HT1080 (cell line): ENCODE measurements at places on chromosomes 1 and 21.

- no peak for DNase-seq
These were observed 33.5 kb downstream of the XKR8 start for GRCh38 chr1:27993241-27993640.

- peak; percentile 58 for DNase-seq
These were observed 99.1 kb downstream of the BEND5 start for GRCh38 chr1:48677306-48678287.

GRCh38 chr21:24826822-24827221 lies 780.5 kb downstream of the MRPL39 start:
- DNase-seq, result no peak

- peak; percentile 36 for DNase-seq
These were observed 7.5 kb upstream of the SOX13 start for GRCh38 chr1:204065174-204065985.

DNA sequence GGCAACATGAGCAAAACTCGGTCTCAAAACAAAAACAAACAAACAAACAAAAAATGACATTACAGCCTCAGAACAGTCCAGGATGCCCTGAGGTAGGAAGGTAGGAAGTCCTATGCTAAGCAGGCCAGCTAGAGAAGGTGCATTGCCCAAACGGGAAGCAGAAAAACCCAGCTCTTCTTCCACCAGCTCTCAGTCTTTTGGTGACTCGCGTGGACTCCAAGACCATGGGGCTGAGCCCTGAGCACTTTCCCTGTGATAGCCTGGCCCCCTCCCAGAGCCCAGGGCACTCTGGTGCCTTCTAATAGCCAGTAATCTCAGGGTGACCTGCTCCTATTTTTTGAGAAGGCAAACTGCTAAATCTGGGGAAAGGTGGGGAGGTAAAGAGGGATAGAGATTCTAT lies 16.1 kb downstream of the PHLDA3 start:
- no peak for DNase-seq

DNA sequence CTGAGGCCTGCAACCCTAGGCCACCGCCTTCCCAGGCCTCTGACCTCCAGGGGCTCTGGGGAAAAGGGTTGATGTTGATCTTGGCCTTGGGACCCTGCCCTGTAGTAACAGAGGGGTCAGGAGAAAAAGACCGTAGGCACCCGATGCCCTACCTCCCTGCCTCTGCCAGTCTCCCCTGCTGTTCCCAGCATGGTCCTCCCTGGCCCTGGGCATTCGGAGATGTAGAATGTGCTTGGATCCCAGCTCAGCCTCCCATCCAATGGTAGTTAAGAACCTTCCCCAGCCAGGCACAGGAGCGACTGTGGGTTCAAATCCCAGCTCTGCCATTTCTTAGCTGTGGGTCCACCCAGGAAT lies 72.0 kb upstream of the TARDBP start:
- no peak for DNase-seq

DNA sequence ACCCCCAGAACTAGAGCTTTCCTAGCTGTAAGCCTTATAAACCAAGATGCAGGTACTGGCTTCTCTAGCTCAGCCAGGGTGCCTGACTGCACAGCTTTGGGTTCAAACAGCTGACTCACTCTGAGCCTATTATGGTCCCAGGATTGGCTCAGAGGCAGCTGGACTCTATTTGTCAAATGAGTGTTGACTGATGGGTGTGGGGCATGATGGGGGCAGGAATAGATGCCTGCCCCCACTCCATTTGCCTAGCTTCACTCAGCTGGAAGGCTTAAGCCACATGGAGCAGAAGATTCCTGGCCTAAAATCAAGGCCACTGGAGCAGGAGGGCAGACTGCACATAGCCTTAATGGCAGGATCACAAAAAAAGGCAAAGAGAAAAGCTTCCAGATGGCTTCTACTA lies 90.5 kb downstream of the PIK3R3 start:
- no peak for DNase-seq

- DNase-seq, result no peak
These were observed 86.1 kb downstream of the KIAA0319L start for GRCh38 chr1:35470977-35471613.

DNA sequence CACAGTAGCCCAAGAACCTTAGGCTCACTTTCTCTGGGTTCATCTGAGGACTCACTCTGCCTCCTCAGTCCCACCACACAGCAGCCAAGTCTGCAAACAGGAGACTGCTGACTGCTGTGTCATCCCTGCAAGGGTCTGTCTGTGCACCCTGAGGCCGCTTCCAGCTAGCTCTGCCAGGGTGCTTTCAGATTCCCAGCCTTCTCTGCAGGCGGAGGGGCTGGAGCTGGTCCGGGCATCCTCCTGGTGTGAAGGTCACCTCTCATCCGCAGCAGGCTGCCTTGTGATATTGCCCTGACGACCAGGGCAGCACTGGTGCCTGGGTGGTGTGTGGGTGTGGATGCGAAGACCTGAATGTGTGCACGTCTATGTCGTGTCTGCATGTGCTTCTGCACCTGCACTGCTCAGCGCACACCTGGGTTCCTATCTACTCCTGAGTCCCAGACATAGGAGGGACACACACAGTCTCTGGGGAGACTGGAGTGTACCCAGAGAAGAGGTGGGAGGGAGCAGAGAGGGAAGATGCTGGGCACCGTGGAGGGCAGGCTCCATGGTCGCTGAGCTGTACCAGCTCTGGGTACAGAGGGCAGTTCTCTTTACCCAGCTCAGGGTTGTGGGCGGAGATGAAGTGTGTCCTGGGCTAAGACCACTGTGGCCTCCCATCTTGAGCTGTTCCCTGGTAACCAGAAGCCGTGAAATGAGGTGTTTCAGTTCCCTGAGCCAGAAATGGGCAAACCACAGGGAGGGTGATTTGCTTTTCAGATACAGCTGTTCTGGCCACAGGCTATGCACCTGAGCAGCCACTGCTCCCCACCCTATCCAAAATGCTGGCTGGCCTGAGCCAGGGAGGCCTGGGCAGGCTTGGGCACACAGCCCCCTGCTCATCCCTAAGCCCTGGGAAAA lies 160.9 kb upstream of the CSF3R start:
- DNase-seq, result no peak

DNA sequence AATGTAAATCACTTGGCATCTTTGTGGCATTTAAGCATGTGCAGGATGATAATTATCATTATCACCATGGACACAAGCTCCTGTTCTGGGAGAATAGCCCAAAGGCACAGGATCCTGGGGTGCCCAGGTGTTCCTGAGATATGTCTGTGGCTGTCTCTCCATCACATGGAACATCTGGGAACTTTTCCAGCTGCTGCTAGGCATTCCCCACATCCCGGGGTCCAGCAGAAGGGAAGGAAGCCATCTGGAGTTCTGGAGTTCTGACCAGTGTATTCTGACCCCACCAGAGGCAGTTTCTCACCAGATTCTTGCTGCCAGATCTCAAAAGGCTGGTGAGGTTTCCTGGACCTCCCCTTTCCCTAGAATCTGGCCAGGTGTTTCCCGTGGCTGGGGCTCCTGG lies 259.7 kb upstream of the VAMP3 start:
- DNase-seq, result no peak

DNA sequence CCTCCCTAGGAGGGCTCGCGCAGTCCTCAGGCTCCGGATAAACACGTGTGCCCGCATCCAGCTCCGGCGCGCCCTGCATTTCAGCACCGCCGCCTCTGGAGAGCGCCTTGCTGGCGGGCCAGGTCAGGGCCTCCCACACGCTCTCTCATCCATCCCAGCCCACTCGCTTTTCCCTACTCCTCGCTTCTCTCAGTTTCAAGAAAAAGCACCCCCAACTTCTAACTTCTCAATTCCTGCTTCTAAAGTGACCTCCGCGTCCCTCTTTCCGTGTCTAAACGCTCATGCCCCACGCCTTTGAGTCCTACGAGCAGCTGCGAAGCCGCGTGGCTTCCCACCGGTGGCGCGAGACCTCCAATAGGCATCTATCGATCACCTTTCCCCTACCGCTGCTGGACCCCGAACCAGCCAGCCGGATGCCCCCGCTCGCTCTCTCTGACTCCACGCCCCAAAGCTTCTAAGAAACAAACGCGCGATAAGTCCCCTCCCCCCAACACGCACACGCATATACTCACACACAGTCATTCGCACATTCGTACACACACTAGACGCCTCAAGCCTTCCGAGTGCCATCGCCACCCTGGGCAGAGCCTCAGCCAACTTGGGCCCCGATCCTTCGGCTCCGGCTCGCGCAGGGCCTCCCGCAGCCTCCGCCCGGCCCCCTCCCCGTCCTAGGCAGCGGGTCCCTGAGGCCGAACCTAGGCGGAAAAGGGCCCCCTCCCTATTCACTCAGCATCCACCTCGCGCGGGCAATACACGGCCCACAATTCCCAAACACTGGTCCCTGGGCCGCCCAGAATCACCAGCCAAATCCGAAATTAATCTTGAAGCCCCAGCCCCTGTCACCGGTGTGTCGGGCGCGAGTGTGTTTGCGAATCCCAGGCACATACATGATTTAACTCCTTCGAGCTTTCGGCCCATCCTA lies 1.1 kb downstream of the NMNAT2 start:
- DNase-seq, result no peak

DNA sequence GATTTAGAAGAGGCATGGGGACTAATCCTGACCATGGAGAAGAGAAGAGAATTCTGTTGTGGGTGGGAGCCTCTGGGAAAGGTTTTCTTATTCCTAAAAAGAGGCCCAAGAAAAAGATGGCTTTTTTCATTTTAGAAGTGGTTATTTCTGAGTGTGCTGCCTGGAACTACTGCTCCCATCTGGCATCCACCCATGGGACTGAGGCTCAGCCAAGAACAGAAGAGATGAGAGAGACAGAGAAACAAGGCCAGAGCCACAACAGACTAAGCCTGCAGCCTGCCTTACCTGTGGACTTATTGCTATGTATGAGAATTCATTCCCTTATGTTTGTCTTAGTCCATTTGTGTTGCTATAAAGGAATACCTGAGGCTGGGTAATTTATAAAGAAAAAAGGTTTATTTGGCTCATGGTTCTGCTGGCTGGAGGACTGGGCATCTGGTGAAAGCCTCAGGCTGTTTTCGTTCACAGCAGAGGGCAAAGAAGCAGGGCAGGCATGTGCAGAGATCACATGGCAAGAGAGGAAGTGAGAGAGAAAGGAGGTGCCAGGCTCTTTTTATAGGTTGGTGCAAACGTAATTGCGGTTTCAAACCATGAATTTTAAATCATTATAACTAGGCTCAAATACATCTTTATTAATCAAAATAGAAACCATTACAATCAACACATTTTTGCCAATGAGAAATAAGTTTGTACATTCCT lies 57.5 kb upstream of the PRDM2 start:
- DNase-seq, result no peak

DNA sequence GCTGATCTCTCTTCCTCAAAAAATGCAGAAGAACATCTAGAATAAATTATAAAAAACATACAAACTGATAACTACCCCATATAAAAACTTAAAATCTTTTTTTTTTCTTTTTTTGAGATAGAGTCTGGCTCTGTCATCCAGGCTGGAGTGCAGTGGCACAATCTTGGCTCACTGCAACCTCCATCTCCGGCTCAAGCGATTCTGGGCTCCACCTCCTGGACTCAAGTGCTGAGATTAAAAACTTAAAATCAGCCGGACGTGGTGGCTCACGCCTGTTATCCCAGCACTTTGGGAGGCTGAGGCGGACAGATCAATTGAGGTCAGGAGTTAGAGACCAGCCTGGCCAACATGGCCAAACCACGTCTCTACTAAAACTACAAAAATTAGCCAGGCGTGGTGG lies 31.1 kb downstream of the LIN9 start:
- DNase-seq, result no peak

DNA sequence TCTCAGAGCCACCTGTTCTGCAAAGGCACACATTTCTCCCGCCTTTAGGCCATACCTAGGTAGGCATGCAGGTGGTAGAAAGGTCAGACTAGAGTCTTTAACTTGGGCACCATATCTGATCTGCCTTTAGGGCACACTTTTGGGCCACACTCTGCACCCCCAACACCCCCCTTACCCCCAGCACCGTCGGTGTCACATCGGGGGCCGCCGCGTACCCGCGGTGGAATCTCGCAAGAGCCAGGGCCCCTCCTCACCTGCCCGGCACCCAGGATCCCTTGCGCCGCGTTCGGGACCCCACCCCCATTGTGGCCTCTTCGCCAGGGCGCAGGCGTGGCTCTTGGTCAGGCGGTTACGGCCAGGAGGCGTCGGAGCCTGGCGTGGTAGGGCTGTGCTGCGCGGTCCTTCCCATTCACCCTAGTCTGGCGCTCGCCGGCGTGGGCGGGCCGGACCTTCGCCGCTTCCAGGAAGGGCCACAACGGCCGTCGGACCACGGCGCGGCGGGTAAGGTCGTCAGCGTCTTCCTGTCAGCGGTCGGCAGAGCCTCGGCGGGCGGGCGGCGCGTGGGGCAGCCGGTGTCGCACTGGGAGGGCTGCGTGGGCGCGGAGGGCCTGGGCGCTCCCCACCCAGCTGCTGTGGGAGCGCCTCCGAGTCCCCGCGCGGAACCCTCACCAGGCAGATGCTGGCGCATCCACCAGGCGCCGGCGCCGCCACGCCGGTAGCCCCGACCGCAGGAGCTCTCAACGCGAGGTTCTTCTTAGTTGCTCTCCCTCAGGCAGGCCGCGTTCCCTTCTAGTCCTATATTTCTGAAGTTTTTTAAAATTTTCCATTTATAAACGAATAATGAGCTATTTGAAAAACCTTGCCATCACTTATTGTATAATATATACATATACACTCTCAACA lies at the start of gene DNAH14:
Gene DNAH14 (plus strand): TSS at position 341 of the 903 bp plus-strand sequence. CDS start 23,028 bp downstream, outside the sequence.
- DNase-seq, result peak; percentile 85

GRCh38 chr1:63804829-63805484 lies 31.1 kb downstream of the ROR1 start:
- no peak for DNase-seq

DNA sequence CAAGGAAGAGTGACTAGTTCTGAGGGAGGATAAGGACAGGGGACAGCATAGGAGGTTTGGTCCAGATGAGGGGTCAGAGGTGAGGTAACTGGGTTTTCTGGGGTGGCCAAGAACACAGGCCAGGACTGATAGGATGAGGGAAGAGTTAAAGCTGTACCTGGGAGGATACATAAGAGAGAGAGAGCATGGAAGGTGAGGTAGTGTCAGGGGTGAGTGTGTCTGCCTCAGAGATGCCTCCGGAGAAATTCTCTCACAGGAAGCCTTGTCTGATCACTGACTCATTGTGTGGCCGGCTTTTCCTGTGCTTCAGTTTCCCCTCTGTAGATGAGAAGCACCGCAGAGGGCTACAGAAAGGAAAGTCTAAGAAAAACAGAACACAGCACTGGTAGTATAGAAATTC lies 40.2 kb downstream of the FASLG start:
- peak; percentile 90 for DNase-seq

DNA sequence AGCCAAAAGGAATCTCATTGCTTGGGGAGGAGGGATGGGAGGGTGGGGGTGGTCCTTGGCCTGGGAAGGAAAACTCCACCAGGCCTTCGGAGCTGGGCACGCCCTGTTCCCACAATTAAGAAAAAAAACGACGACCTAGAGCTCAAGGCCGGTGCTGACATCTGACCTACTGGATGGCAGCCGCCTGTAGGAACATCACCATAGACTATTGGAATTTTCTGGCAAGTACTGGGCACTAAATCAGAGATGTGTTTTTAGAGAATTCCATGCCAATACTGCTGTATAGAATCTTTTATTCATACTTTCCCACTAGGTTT lies 729 bp downstream of the NADK start:
- DNase-seq, result peak; percentile 37

DNA sequence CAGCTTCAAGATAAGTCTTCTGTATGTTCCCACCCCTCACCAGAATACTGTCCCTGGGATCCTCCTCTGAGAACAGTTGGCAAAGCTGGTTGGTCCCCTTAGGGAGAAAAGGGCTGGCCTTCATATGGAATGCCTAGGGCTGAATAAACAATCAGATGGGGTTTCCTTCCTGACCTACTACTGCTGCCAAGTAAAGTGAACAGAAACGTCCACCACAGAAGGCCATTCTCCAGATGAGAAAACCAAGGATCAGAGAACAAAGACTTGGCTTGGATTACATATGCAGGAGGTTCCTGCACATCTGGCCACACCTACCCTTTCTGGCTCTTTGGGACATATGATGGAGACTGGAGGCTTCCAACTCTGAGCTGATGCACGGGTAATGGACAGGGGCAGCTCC lies 194.5 kb downstream of the HIVEP3 start:
- DNase-seq, result peak; percentile 30
